Muscle of leg (tissue), 16 donors: ENCODE measurements at places on chromosomes 4 and X.
A peak's percentile ranks its signal among the peaks of the same experiment; 100 is the strongest.

GRCh38 chrX:76454456-76454927 lies 27.0 kb downstream of the MAGEE1 start:
- peak; percentile 4 for DNase-seq

DNA sequence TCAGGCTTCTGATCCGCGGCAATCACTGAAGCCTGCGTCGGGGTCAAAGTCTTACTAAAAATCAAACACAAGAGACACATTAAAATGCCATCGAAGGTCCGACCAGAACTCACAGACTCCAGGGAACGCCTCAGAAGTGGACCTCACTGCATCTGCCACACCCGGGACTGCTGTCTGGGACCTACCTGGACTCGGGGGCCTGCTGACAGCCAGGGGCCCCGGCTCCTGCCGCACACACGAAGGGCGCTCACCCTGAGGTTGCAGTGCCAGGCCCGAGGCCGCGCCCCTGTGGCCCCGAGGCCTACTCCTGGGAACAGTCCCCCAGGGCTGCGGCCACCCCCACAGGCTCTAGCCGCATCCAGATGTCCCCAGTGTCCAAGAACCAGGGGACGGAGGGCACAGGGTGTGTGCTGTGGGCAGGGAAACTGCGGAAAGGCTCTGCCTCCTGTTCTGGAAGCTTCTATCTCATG lies 7.4 kb downstream of the CTBP1 start:
- DNase-seq = peak; percentile 1

DNA sequence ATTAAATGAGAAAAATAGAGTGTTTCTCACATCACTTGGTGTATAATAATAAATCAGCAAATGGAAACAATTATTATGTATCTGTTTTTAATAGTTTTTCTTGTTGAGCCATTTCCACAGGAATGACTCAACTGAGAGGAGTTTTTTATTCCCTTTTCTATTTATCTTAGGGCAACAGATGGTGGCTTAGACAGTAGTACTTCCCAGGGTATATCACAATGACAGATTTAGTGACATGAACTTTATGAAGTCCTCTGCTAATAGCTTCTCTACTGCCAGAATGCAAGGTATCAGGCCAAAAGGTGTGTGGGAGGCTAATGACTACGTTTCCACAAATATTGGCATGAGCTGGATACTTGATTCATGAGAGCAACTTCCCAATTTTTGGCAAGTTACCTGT lies 126.7 kb downstream of the HTR2C start:
- peak; percentile 25 for DNase-seq

GRCh38 chrX:120769576-120770341 lies 105.9 kb downstream of the CT47B1 start:
- DNase-seq = peak; percentile 54

GRCh38 chrX:22800360-22800759 lies 199.4 kb upstream of the DDX53 start:
- DNase-seq = no peak

DNA sequence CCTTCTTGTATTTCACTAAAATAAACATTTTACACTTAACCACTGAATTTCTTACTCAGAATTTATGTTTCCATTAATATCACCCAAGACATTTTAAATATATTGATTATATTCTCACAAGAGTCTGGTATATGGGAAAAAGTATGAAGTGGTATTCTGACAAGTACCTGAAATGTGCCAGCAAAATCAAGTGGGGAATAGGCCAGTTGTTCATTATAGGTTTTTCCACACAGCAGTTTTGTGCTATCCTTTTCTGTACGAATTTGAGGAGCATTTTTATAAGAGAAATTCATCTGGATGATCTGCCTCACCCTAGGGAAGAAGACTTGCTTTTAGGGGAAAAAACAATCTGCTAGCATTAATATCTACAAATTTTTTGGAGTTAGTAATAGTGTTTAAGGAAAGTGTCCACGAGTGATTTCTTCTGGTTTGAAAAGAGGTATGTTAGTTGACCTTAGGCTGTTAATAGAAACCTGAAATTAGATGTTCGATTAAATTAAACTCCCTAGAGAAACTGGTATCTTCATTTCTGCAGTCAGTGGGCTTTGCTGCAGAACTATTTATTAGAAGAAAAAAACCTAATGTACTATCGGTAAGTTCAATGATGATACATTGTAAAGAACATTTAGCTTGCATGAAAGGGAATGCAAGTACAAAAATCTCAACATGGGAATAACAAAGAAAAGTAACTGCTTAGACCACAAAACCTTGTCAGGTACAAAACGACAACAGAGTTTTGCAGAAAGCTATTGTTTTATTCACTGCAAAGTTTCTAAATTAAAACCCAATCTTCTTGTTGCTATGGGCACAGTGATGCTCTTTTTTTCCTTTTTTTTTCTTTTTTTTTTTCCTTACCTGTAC lies 1.8 kb downstream of the KLF3 start:
- DNase-seq = no peak

- peak; percentile 90 for DNase-seq
Observed at GRCh38 chr4:140238351-140239056, 84.5 kb upstream of the MAML3 start.
